K562 (cell line): ENCODE measurements at places on chromosomes 4 and X. TPM values are rescaled to one million over a fixed set of nuclear protein-coding genes. Genes with fewer than 3 reads are reported as not detected.

GRCh38 chr4:183408796-183409195 is 35.6 kb upstream of the CDKN2AIP start:
- no peak for DNase-seq

DNA sequence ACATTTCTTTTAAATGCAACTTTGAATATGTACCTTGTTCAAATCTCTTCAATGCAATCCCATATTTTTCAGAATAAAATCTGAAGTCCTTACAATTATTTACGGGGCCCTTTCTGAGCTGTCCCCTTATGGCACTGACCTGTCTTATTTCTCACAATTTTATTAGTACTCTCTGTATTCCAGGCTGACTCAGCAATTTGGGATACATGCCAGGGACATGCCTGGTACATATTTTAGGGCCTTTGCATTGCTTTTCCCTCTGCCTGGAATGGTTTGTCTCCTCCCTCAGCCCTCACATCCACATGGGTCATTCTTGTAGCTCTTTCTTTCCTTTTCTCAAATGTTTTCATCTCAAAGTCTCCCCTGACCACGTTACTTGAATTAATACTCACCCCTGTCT is 172.2 kb upstream of the TECRL start:
- DNase-seq: no peak

DNA sequence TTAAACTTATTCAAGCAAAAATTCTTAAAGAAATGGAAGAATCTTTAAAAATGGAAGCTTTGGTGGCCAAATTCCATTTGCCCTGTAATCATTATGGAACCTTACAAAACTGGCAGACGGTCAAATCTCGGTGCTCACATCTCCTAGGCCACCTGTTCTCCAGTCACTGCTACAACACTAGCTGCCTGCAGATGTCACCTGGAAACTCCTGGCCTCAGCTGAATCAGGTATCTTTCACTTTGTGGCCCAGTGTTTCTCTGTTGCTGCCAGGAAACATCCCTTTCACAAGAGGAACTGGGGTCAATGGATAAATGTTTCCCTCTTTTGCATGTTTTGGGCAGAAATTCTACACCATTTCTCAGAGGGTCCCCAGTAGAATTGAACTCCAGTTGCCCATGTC is 4.2 kb upstream of the CXCL3 start:
- no peak for DNase-seq

GRCh38 chr4:82782626-82783345 is 15.8 kb downstream of the SCD5 start:
- DNase-seq: no peak

WFS1 gene
- not detected in 2 replicates for polyA plus RNA-seq

RTL9 gene
- 0.11 and 0.21 TPM in 2 replicates for polyA plus RNA-seq

PITX2 gene
- polyA plus RNA-seq: 0.40 TPM in 1 of 2 replicates, not detected in the other

ARHGAP36 gene
- not detected in 2 replicates for polyA plus RNA-seq

CYBB gene
- 0.45 and 0.63 TPM in 2 replicates for polyA plus RNA-seq

EXOC1 gene
- polyA plus RNA-seq: 25.7 and 34.2 TPM in 2 replicates
